T-cell (primary cell): ENCODE measurements at places on chromosomes 16 and 17. TPM values are rescaled to one million over a fixed set of nuclear protein-coding genes. Genes with fewer than 3 reads are reported as not detected.

Gene ZDHHC7
- total RNA-seq = 38.7 TPM

Gene TBC1D3I
- 0.55 TPM for total RNA-seq

Gene WSCD1
- 0.35 TPM for total RNA-seq

Gene KLHL10
- not detected for total RNA-seq

Gene RBFOX1
- total RNA-seq = not detected

Gene NETO2
- total RNA-seq = 2.1 TPM

Gene MFAP4
- total RNA-seq = 0.46 TPM

Gene SLC2A4
- not detected for total RNA-seq

Gene KRTAP2-1
- not detected for total RNA-seq

Gene PYDC1
- total RNA-seq = not detected

DNA sequence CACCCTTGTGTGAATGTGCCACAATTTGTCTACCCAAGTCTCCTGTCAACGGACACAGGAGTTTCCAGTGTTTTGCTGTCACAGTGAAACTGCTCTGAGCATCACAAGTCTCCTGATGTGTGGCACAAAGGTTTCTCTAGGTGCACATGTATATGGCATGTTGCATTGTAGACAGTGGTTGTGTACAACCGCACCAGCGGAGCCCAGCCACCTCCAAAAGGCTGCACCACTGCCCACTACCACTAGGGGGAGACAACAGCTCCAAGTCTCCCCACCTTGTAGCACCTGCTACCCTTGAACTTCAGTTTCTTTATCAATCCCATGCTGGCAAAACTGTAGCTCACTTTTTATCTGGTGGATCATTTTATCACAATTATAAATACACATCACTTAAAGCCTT, 95.5 kb upstream of the ZNF469 start:
- no peak for DNase-seq

DNA sequence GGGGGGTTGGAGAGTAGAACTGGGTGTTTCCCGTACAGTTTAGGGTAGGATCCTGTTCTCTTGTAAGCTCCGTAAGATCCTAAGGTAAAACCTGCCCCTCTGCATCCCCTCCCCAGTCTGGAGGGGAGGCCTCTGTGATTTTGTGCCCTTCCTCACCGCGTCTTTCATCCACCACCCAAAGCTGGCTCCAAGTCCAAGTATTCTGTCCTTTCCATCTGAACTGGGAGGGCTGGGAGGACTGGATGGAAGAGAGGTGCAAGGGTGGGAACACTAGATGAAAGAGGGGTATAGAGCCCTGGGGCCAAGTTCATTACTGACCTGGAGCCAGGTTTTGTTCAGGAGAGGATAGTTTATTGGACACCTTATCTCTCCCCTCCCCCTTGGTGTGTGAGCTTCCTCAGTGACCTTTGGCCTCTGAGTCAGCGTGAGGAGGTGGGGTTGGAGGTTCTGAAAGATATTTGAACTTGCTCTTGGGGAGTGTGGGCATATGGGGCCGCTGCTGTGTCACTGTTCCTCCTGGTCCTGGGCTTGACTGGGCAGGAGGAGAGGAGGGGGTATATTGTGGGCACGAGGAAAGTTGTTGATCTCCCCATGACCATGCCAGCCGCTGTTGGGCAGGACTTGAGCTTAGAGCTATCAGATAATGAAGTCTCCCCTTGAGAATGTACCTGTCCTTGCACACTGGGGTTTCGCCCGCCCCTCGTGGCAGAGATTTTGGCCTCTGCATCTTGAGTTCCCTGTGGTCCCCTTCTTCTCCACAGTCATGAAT, 1.6 kb downstream of the LASP1 start:
- peak; percentile 66 for DNase-seq

DNA sequence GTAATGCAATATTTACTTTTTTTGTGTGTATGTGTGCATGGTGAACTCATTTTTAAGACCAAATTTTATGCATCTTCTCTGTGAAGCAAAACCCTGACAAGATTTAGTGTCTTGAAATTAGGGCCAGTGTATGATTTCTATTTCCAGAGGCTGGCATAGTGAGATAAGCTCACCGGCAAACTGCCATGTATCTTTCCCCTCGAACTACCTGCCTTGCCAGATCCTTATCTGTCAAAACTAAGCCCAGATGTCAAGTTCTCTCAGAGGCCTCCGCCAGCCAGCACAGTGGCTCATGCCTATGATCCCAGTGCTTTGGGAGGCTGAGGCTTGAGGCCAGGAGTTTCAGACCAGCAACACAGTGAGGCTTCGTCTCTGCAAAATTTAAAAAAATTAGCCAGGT, 10.0 kb downstream of the USP32 start:
- DNase-seq = no peak

DNA sequence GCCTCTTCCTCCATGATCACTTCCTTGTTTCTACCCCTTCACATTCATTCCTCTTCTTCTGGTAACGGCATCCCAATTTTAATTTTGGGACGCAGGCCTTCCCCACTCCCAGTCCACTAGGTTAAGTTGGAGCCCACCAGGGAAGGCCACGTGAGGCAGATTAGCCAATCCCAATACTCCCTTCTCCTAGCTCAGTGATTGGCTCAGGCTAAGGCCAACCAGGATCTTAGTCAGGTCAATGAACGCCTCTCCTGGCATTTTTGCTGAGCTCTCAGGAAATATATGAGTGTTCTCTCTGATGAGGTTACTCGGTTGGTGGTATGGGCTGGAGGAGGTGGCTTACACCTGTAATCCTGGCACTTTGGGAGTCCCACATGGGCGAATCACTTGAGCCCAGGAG, 15.4 kb downstream of the SEZ6L2 start:
- DNase-seq = no peak

DNA sequence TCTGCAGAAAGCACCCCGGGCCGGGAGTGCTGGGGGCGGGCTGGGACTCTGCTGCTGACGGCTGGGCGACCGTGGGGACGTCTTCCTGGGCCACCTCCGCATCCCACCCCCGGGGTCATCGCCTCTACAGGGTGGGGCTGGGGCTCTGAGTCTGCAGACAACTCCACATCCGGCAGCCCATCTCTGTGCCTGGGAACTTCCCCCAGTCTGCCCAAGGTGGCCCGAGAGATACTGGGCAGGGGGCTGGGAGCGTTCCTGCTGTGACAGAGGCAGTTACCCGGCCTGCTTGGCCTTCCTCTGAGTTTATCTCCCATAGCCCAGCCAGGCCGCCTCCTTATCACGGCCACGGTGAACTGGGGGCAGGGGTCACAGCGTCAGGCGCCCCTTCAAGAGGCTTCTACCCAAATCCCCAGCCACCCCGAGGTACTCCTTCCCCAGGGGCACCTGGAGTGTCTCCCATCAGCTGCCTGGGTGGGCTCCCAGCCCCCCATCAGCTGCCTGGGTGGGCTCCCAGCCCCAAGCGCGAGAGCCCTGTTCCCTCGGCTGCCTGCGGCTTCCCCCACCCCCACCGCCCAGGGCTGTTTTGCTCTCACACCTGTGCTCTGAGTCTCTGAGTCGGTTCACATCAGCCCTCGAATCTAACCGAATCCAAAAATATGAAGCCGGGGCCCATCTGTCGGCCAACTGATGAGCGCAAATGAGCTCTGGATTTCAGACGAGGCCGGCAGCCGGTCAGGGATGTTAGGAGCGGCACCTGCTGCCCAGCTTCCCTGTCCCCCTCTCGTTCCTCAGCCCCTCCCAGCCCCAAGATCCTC, 15.6 kb upstream of the CBFA2T3 start:
- DNase-seq = no peak

- DNase-seq = no peak
These were observed 9.8 kb downstream of the MSRB1 start for GRCh38 chr16:1933097-1933661.

- DNase-seq = no peak
These were observed 25.1 kb upstream of the CCNF start for GRCh38 chr16:2404099-2404498.

GRCh38 chr16:2075631-2076030, 27.8 kb downstream of the TSC2 start:
- DNase-seq = no peak

DNA sequence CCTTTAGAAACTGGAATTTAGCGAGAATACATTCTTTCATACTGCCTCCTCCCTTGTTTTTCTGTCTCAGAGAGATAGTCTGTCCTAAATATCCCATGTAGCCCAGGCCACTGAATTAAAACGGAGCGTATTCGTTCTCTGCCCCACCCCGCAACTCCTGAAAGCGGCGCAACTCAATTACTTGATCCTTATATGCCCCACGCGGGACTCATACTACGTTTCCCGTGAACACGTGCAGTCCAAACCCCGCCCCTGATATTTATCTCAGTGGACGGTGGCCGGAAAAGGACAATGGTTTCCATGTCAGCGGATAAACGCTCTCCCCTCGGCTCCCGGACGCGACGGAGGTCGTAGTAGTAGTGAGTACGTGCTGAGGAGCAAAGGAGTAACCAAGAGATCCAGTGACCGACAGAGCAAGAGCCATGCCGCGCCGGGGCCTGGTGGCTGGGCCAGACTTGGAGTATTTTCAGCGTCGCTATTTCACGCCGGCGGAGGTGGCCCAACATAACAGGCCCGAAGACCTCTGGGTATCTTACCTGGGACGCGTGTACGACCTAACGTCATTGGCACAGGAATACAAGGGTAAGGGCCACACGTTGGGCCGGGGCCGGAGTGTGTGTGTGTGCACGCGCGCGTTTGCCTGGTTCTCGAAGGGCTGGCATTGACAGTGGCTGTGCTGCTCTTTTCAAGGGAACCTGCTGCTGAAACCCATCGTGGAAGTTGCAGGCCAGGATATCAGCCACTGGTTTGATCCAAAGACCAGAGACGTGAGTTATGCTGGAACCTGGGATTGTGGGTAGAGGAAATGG, at the start of gene CYB5D1:
CYB5D1 (plus strand) TSS at position 291 of the 809 bp plus-strand sequence; CDS start at position 423, 132 bp downstream.
- peak; percentile 82 for DNase-seq

GRCh38 chr16:62370445-62370844, 334.2 kb upstream of the CDH8 start:
- no peak for DNase-seq

DNA sequence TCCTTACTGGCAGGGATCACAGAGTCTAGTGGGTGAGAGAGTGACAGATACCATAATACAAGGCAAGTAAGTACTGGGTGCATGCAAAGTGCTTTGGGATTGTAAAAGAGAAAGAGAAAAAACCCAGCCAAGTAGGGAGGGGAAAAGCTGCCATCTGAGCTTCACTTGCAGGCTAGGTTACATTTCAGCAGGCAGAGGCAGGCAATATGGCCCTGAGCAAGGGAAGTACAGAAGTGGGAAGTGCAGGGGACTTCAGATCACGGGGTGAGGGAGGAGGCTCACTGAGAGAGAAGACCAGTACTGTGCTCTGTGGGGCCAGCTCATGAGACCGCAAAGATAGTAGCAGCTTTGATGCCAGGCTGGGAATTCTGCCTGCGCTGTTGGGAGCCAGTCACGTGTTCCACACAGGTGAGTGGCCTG, 230.6 kb downstream of the MSI2 start:
- DNase-seq = no peak

DNA sequence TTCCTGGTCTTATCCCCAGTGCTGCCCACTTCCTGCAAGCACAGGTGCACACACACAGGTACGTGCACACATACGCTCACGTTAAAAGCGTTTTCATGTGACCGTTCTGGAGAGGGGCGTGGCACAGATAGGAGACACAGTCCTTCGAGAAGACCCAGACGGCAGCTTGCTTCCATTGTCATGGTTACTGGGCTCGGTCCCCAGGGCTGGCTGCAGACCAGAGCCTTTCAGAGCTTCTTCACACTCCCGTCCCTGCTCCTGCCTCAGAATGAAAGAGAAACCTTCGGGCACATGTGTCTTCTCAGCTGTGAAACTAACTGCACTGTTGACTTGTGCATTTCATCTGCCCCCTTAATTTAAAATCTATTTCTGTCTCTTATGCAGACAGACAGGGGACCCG, 154.2 kb downstream of the PITPNC1 start:
- DNase-seq = no peak

- DNase-seq = no peak
These were observed 154.6 kb downstream of the CMIP start for GRCh38 chr16:81599034-81599744.

DNA sequence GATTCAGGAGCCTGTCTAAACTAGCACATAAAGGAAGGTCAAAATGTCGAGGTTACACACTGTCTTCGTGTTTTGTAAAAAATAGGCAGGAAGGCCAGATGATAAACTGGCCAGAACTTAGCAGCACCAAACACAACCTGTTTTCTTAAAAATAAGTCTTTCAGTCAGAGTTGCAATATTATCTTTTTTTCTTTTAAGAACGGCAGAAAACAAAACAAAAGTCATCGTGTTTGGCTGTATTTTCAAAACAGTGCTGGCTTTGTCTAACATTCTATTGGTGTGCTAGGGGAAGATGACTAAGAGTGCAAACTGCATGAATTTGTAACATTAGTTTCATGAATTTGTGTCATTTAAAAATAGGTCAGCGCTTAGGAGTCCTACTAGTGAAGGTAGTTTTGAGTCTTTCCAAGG, 5.3 kb downstream of the MAF start:
- DNase-seq = no peak

GRCh38 chr17:29608986-29609385, 13.7 kb downstream of the CORO6 start:
- no peak for DNase-seq

- no peak for DNase-seq
These were observed 13.4 kb downstream of the CD300E start for GRCh38 chr17:74610108-74610507.

DNA sequence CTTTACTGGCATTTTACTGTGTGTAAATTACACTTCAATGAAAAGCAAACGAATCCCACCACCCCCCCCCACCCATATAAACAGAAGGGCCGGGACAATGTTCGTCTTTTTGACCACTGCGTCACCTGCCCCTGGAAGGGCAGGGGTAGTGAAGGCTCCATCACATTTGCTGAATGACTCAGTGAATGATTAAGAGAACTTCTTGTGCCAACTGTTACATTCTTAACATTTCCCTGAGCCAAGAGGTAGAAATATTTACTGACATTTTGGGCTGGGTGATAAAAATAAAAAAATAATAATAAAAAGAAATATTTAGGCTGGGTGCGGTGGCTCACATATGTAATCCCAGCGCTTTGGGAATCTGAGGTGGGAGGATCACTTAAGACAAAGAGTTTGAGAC, 24.1 kb downstream of the C16orf96 start:
- DNase-seq = no peak

DNA sequence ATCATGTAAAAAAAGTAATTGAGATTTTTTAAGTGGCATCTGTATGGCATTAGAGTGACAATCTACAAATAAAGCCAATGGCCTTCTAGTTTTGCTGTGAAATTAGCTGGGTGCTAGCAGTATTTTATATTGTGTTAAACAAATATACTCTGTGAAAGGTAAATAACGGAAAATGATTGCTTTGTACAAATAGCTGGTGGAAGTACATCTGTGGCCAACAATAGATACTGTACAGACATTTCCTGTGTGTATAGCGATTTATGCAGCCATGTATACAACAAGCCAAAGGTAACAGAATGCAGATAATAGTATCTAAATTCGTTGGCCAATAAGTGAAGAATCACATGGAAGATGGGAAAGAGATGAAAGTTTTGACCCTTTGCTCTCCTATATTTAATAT, 26.6 kb downstream of the IQCK start:
- DNase-seq = no peak

- no peak for DNase-seq
These were observed 7.9 kb downstream of the P2RX5 start for GRCh38 chr17:3688027-3688553.

- no peak for DNase-seq
These were observed 41.3 kb downstream of the USP31 start for GRCh38 chr16:23107936-23108335.

- DNase-seq = no peak
These were observed 10.2 kb upstream of the ETV4 start for GRCh38 chr17:43556292-43556691.
